BJ (cell line): ENCODE measurements at places on chromosomes 1 and 21. TPM values are rescaled to one million over a fixed set of nuclear protein-coding genes. Genes with fewer than 3 reads are reported as not detected.

Gene C1orf210
- polyA plus RNA-seq: not detected in 2 replicates

- DNase-seq: no peak
Observed at GRCh38 chr1:91066538-91066937, 44.7 kb upstream of the ZNF644 start.

- DNase-seq: no peak
Observed at GRCh38 chr1:22919341-22920025, 53.2 kb downstream of the LACTBL1 start.

GRCh38 chr21:24160528-24160927, 1446.8 kb downstream of the MRPL39 start:
- no peak for DNase-seq

DNA sequence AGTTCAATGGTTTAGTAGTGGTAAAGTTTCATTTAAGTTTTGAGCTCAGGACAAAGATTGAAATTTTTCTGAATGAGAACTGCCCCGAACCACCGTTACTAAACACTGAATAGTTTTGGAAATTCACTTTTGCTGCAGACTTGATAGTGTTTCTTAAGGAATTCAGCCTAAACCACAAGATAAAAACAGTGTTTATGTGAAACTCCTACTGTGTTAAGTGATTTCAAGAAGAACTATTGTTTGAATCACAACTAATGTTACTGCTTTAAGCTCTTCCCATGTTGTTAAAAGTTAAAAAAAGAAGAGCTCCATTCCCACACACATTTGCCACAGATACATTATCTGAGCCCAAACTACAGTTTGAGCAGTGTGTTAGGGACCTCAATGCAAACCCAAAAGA, 159.2 kb downstream of the DYRK1A start:
- no peak for DNase-seq

- DNase-seq: no peak
Observed at GRCh38 chr1:213826891-213827290, 160.9 kb upstream of the PROX1 start.

Gene APCS
- polyA plus RNA-seq: not detected in 2 replicates

DNA sequence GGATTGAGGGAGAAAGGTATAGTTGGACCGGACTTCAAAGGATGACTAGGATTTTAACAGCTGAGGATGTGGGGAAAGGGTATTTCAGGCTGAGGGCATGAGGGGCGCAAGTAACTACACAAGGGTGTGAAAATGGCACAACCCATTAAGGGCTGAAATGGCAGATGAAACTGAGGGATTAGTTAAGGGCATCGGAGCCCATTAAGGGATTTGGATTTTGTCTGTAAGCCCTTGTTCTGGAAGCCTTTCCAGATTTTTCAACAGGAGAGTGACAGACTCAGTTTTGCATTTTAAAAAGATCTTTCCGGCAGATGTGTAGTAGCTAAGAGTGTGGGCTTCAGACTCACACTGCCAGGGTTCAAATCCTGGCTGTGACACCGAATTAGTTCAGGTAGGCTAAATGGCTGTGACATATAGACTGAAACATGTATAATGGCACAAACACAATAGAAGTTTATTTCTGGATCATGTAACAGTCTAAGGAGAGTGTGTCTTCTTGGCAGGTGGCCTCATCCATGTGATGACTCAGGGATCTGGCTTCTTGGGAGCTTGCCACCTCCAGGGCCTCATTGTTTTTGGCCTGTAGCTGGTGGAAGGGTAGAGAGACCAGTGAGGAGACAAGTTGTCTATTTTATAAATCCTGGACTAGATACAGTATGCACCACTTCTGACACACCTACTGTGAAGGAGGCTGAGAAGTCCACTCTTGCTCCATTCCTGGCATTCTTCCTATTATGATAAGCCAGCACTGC, 49.6 kb downstream of the UBE2T start:
- no peak for DNase-seq

GRCh38 chr1:1001057-1001783, 1.3 kb upstream of the HES4 start:
- no peak for DNase-seq

GRCh38 chr1:66626261-66626660, 92.3 kb downstream of the SGIP1 start:
- no peak for DNase-seq

GRCh38 chr21:38472412-38473108, 25.7 kb downstream of the ERG start:
- no peak for DNase-seq

Gene TMOD4
- 0.16 and 0.18 TPM in 2 replicates for polyA plus RNA-seq

Gene WNT3A
- not detected in 2 replicates for polyA plus RNA-seq

DNA sequence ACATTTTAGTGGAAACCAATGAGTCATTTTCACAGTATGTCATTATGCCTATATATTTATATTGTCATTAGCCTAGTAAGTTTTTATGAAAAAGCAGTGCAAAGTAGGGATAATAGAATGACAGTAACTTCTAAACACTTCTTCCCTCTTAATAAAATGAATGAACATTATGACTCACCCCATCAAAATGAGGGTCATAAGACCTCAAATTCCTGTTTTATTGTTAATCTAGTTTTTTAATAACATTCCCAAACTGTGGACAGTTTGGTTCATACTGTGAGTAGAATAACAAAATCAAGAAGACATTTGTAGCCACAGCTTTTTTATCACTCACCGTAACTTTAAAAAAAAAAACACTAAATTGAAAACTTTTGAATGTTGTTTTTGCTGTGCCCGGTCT, 160.5 kb downstream of the LRRC40 start:
- peak; percentile 73 for DNase-seq

Gene HSF2BP
- polyA plus RNA-seq: 1.2 TPM in 2 replicates

Gene RRAGC
- 6.5 and 11.1 TPM in 2 replicates for polyA plus RNA-seq

DNA sequence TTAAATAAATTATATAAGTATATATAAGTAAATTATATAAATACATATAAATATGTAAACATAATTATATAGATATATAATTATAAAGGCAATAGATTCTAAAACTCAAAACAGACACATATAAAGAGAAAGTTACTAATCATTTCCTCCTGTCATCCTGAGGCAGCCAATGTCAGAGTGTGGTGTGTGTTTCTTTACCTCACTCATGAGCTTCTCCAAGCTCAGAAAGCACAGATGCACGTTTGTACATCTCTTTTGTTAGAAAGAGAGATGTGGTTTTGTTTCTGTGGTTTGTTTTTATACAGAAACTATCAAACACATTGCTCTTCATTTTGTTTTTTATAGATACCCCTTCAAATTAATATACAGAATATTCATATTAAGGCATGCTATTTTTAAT, 594.8 kb downstream of the USP25 start:
- DNase-seq: no peak

Gene EXTL1
- polyA plus RNA-seq: 3.6 and 5.0 TPM in 2 replicates

DNA sequence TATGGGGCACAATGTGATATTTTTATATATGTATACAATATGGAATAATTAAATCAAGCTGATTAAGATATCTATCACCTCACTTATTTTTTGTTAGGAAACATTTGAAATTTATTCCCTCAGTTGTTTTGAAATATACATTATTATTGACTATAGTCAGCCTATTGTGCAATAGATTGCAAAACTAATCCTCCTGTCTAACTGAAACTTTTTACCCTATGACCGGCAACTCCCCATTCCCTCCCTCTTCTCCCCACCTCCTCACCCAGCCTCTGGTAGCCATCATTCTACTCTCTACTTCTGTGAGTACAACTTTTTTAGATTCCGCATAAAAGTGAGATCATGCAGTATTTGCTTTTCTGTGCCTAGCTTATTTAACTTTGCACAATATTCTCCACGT, 117.7 kb upstream of the SGIP1 start:
- DNase-seq: no peak

GRCh38 chr21:42419845-42420244, 16.1 kb downstream of the UBASH3A start:
- DNase-seq: no peak

Gene CHI3L2
- 0.05 and 0.25 TPM in 2 replicates for polyA plus RNA-seq

DNA sequence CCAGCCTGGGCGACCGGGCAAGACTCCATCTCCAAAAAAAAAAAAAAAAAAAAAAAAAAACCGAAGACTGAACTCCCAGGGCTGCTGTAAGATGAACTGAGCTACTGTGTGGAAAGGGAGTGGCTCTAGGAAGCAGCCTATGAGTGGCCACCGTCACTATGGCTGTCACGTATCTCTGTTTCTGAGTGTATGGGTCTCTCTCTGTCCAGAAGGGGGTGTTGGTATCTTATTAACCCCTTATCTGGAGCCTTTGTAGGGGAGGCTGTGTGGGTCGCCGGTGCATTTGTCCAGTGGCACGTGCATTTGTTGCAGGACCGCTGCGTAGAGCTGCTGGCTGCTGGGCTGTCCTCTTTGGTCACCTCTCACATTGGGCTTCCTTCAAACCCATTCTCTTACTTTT, 326.6 kb downstream of the CAMTA1 start:
- no peak for DNase-seq

- peak; percentile 31 for DNase-seq
Observed at GRCh38 chr21:38646213-38646837, 148.0 kb upstream of the ERG start.

DNA sequence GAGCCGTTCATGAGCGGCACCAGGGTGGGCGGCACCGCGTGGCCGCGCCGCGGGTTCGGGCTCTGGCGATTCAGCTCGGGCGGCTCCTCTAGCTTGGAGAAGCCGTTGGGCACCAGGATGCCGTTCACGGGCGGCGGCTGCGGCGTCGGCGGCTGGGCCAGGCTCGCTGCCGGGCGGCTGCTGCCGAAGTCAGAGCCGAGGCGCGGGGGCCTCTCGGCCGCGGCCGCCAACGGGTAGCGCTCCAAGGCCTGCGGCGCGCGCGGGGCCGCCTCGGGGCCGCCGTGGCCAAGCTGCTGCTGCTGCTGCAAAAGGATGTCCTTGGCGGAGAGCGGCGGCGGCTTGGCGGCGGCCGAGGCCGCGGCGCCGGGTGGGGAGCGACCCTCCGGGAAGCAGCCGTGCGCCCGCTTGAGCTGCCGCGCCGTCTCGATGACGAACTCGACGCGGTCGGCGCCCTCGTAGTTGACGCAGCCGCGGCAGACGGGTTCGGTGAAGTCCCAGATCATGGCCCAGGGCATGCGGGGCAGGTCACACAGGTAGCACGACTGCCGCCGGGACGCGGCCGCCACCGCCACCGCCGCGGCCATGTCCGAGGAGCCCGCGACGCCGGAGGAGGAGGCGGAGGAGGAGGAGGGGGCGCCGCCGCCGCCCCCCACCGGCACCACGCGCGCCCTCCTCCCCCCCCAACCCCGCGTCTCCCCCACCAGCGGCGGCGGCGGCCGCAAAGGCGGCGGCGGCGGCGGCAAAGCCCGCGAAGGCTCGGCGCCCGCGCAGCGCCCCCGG, 877 bp downstream of the IRF2BP2 start:
- no peak for DNase-seq

GRCh38 chr1:983798-984475, 2.0 kb upstream of the PERM1 start:
- DNase-seq: no peak

DNA sequence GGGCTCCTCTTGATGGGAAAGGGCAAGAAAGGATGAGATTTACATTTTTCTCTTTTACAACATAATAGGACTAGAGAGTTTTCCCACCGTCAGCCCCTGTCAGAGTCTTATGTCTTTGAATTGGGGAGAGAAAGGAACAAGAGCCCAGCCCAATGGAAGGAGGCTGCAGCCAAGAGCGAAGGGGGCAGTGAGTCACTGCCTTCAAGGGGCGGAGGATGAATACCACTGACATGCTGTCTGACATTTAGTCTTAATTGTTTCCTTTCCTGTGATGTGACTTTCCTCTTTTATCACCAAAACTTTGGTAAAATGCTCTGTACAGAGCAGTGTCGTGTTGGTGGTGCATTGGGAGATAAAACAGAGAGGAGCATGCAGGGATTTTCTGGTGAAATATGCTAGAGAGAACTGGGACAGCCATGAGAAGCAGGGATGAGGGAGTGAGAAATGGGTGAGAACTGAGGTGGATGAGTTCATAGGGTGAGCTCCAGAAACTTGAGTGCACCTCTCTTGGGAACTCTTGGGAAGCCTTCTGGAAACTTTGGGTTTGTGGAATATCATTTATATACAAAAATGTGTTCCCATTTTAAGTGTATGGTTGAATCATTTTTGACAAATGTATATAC, 179.9 kb upstream of the FGGY start:
- DNase-seq: peak; percentile 26
